Progenitor cell of endocrine pancreas (in vitro differentiated cells): ENCODE measurements at places on chromosomes 7 and 10.

- no peak for DNase-seq
Observed at GRCh38 chr10:133159950-133160825, at the start of gene KNDC1. TSS of gene KNDC1 (plus strand) at chr10:133160219. CDS start at chr10:133160468, 249 bp downstream.

- DNase-seq: no peak
Observed at GRCh38 chr7:3844540-3845151, 543.6 kb downstream of the SDK1 start.

DNA sequence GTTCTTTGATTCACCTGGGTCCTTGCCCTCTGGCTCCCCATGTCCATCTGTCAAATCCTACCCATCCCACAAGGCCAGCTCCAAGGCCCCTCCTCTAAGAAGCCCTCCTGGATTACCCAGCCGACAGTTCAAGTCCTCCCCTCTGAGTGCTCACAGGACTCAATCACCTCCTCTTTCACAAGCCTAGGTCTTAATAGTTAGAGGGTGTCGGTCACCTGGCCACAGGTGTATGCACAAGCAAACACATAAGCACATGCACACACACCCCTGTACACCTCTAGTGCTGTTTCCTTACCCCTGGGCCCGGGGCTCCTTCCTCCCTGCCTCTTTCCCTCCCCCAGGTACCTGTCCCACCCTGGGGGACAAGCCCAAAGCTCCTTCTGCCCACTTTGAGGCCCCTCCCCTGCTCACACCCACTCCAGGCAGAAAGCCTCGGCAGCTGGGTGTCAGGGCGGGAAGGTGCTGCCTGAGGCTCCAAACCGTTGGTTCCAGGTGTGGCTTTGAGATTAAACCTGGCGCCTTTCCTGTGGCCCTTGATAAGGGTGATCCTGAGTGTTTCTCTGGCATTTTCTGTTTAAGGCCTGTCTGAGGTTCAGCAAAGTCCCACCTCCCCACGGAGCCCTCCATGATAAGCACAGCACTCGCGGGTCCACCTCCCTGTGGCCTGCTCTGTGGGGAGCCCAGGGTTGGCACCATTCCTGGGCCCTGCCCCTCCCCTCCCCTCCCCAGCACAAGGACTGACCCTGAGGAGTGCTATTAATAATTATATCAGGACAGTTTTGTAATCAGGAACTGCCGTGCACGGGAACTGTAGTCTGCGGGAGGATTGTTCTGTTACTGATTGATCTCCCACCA is 14.6 kb upstream of the AQP1 start:
- DNase-seq: no peak

- DNase-seq: no peak
Observed at GRCh38 chr7:128714701-128715495, 24.3 kb upstream of the CALU start.

- no peak for DNase-seq
Observed at GRCh38 chr10:127154831-127155620, 41.4 kb downstream of the INSYN2A start.

GRCh38 chr7:47330561-47331178 is 251.2 kb downstream of the TNS3 start:
- no peak for DNase-seq

GRCh38 chr10:114408112-114408967 is 4.0 kb upstream of the AFAP1L2 start:
- DNase-seq: no peak

DNA sequence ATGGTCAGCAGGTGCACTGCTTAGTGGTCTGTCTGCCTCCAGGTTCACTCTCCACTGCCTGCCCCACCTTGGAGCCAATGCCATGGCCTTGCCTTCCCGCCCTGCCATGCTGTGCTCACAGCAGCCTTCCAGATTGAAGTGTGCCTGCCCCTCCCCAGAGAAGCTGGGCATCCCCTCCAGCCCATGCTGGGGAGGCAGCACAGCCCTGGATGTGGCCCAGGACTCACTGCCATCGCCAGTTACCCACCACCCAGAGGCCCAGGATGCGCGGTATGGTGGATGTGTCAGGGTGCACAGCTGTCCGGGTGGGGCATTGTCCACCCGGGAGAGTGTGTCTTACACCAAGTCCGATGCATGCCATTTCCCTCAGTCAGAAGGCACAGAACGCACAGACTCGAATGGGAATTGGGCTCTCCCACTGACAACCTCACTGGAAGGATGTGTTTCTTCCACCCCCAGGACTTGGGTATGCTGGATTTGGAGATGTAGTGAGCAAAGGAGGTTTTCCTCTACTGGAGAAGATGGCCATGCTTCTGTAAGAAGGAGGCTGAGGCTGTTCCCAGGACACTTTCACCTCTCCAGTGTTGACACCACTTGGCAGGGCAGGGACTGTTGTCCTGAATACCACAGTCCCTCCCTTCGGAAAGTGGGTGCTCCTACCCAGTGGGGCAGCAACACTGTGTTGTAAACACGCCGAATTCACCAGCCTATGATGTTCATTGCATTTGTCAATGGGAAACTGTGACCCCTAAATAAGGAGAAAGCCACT is 122.0 kb downstream of the ADARB2 start:
- DNase-seq: no peak

- no peak for DNase-seq
Observed at GRCh38 chr7:2845034-2845592, 1.0 kb upstream of the GNA12 start.

DNA sequence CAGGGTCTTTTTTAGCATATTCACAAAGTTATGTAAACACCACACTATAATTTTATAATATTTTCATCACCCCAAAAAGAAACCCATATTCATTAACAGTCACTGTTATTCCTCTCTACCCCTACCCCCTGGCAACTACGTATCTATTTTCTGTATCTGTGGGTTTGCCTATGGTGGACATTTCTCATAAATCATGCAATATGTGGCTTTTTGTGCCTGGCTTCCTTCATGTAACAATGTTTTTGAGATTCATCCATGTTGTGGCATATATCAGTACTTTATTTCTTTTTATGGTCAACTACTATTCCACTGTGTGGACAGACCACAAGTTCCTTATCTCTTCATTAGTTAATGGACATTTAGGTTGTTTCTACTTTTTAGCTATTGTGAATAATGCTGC is 59.1 kb upstream of the PAPSS2 start:
- no peak for DNase-seq

- no peak for DNase-seq
Observed at GRCh38 chr7:92279396-92280031, 33.7 kb downstream of the ANKIB1 start.

DNA sequence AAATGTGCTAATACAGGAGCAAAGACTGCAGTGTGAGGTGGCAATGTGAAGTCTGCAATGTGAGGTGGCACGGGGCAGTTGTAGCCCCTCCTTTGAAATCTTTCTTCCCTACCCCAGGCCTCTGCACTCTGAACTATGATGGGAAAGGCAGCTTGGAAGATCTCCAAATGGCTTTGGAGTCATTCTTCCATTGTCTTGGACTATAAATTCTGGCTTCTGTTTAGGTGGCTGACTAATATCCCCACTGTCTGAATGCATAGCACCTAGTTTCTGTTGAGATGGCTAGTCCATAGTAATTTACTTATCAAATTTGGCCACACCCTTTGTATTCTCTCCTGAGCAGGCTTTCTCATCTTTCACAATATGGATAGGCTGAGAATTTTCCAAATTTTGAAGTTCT is 175.0 kb downstream of the CFTR start:
- no peak for DNase-seq

DNA sequence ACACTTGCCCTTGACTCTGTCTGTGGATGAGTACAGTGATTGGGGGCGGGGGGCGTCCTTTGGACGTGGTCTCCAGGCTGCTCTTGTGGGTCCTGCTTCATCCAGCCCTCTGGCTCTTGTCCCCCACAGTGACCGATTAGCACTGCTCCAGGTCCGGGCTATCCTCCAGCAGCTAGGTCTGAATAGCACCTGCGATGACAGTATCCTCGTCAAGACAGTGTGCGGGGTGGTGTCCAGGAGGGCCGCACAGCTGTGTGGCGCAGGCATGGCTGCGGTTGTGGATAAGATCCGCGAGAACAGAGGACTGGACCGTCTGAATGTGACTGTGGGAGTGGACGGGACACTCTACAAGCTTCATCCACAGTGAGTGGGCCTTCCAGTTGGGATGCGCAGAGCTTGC is 18.3 kb downstream of the TACR2 start:
- no peak for DNase-seq

- DNase-seq: no peak
Observed at GRCh38 chr7:148584154-148584827, 6.3 kb upstream of the C7orf33 start.

- no peak for DNase-seq
Observed at GRCh38 chr7:122528879-122529481, 169.9 kb downstream of the RNF133 start.

- no peak for DNase-seq
Observed at GRCh38 chr7:69434398-69434815, 163.9 kb upstream of the AUTS2 start.

DNA sequence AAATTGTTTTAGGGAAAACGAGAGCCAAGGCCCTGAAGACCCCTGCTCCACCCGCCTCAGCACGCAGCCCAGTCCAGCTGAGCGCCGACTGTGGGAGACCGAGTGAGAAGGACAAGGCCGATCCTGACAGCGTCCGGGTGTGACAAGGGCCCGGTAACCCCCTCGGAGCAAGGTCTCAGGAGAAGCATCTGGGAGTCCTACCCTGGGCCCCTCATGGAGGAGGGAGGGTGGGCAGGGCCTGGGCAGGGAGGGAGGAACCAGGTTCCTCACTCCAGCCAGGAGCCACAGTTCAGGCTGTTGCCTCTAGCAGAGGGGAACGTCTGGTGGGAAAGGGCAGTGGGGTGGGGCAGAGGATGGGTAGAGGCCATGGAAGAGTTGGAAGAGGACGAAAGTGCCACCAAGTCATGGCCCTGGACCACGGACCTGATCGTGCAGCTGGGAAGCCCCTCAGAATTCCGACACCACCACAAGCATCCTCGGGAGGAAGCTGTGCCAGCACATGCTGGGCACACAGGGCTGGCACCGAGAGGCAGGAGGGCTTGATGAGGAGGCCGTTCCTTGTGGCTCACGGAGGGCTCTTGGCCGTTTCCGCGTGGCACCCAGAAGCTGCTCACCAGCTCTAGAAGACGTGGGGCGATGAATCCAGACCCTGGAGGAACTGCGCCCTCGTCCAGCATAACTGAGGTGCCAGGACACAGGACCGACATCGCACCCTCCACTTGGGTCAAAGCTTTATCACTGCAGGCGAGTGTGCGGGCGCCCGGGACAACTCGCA is 2.2 kb upstream of the KNDC1 start:
- no peak for DNase-seq

DNA sequence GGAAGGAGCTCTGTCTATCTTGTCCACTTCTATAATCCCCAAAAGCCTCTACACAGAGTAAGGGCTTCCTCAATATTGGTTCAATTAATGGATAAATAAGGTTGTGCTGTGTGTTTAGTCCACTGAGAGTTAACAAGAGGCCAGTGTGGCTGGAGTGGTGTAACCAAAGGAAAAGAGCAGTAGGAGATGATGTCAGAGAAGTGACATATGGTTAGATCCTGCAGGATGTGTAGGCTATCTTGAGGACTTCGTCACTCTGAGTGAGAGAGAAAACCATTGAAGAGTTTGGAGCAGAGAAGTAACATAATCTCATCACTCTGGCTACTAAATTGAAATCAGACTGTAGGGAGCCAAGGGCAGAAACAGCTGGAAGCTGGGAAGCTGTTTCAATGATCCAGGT is 13.0 kb upstream of the RUNDC3B start:
- no peak for DNase-seq

- no peak for DNase-seq
Observed at GRCh38 chr7:1489336-1489735, 14.9 kb downstream of the INTS1 start.

DNA sequence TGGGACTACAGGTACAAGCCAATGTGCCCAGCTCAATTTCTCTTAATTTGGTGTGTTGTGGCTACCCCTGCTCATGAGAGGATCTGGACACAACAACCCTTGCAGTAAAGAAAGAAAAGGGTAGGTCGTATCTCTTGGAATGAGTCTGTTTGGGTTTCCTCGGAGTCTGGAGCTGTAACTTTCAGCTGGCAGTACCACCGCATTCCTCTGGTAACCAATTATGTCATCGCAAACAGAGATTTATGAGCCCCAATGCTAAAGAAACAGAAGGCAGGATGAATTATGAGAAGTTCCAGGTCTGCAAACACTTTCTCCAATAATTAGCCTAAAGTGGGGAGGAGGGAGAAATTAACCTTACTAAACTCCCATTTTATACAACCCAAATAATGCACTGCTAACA is 186.6 kb upstream of the NRP1 start:
- no peak for DNase-seq

DNA sequence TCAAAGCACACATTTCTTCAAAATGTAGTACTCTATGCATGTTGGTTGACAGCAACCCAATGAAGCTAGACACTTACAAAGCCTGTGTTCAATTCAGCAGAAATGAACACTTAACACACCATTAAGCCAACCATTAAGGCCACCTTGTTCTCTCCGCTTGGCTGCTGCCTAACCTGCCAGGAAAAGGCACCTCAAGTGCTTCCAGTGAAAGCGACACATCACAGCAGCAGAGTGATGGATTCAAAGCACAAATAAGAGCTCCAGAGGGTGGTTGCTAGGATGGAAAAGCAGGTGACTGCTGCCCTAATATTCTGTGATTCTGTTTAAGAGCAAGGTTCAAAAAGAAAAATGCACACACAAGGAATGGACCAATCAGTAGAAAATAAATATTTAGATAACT is 81.5 kb upstream of the GNAI1 start:
- DNase-seq: no peak

GRCh38 chr7:75808106-75808505 is 5.5 kb downstream of the CCL24 start:
- DNase-seq: no peak

DNA sequence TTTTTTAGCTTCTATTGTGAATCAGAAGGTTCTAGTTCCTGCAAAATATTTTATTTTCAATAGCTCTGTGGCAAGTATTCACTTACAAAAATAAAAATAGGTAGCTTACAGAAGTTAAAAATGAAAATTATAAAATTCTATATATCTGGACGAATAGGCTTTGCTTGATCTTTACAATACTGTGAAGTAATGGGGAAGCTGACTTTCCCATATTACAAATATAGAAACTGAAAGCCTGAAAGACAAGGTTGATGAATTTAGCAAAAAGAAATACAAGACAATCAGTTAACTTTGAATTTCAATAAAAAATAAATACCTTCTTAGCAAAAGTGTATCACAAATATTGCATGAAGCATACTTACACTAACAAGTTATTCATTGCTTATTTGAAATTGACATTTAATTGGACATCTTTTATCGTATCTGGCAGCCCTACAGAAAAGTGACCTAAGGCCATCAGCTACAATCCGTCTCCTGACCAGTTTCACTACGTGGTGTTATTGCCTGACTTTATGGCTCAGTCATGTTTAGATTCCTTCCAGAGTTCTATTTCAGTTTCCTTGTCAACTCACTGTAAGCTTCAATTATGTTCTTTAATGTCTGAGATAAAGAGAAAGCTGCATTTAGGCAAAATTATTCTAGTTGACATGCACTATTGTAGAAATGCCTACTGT is 310.5 kb upstream of the HGF start:
- no peak for DNase-seq

- DNase-seq: no peak
Observed at GRCh38 chr10:10902951-10903350, 114.7 kb upstream of the CELF2 start.

GRCh38 chr7:26532471-26532870 is 240.8 kb downstream of the SNX10 start:
- no peak for DNase-seq

GRCh38 chr7:45515346-45515745 is 58.8 kb upstream of the ADCY1 start:
- no peak for DNase-seq

GRCh38 chr7:6157685-6158423 is 114.6 kb downstream of the CYTH3 start:
- DNase-seq: no peak
